Stimulated activated CD4-positive, alpha-beta T cell treated with anti-CD3 and anti-CD28 coated beads, Interleukin-4, amount 100 ng/mL, for 1 hour (primary cell): ENCODE measurements at places on chromosomes 7 and 10.

DNA sequence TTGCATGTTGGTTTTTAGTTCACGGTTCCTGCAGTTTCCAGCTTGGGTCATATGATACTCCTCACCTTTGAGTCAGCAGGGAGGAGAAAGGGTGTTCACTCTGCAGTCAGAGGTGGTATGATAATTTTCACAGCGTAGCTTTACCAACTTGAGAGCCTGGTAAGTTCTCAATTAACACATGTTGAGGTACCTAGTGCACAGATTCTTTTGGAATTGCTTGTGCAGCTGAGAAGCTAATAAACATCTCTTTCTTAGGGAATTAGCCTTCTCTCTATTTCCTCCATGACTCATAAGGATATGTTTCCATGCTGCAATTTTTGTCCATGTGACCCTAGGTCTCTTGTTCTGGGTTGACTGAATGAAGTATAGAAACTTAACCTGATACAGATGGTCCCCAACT is 166.6 kb downstream of the KIF20B start:
- no peak for DNase-seq

- no peak for DNase-seq
These were observed 116.5 kb downstream of the ELAPOR2 start for GRCh38 chr7:86942995-86943394.

DNA sequence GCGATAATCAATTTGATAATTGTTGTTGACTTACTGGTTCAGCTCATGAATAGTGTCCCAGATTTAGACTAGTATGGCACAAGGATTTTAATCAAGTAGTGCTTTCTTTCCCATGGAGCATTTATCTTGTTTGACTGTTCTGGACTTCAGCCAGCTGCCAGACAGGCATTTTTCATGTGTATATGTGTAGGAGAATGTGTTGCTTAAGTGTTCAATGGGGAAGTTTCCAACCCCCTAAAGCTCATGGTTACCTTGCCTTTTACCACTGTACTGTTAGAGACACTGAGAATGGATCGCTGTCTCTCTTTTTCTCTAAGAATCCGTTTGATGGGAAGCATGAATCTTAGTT is 103.9 kb downstream of the LRRC4 start:
- no peak for DNase-seq

- DNase-seq, result no peak
These were observed 67.3 kb downstream of the PHYHIPL start for GRCh38 chr10:59243611-59244195.

DNA sequence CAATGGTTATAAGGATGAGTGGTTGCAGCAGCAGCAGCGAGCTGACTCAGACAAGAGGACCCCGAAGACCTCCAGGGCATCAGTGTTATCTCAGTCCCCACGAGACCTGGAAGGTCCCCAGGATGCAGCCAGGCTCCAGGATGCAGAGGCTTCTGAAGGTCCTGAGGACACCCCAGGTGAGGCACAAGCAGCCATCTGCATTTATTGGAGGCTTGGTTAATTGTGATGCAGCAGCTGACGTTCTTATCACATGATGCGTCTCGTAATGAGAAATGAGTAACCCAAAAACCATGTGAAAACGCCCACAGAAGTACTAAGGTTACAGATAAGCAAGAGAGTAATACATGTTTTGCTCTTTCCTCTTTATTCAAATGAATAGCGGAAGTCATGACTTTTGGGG is 17.4 kb downstream of the C7orf57 start:
- no peak for DNase-seq

- no peak for DNase-seq
These were observed 35.1 kb upstream of the AKR1C2 start for GRCh38 chr10:5038733-5039132.

DNA sequence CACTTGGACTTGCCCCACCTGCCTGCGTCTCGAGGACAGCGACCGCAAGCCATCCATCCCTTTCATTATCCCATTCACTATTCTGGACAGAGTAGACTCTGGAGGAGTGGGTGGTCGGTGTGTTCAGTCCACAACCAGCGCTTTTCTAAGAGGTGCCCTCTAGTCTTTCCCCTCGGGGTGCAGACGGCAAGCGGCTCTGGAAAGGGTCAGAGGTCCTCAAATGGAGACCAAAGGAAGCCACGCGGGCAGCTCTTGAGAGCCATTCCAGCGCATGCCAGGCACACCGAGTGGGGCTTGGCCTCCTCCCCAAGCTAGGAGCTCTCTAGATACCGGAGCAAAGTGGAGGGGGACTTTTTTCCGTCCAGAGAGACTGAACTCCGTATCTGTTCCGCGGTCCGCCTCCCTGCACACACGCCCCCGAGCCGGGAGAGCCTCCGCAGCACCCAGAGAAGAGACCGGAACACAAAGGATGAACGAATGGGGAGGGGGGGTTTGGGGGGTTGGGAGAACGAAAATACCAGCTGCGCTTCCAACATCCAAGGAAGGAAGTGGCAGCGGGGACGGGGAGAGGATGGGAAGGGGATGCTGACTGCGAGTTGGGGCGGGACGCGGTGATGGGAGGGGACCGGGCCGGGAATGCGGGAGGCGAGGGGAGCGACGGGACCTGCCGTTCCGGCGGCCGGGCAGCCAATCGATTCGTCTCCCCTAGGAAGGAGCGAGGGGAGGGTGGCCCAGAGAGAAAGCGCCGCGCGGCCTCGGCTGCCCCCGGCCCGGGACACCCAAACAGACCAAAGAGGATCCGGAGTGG is 515 bp downstream of the GSDME start:
- DNase-seq, result peak; percentile 13

DNA sequence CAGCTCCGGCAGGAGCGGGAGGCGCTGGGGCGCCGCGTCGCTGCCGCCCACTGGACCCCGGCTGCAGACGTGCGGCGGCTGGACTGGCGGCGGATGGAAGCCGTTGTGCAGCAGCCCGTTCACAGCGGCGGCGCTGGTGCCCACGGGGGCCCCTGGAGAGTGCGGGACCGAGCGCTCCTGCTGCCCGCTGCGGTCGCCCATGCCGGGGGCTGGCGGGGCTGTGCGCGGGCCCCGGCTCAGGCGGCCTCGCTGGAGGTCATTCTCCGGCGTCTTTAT is 413 bp downstream of the PANK1 start:
- DNase-seq, result peak; percentile 35
